Progenitor cell of endocrine pancreas (in vitro differentiated cells): ENCODE measurements at places on chromosomes 6 and 20. TPM values are rescaled to one million over a fixed set of nuclear protein-coding genes. Genes with fewer than 3 reads are reported as not detected.

GRCh38 chr20:24896984-24897383 lies 52.1 kb upstream of the CST7 start:
- peaks cover 3% of the 10 kb centered on the region for H3K36me3 ChIP-seq
- no peaks in the 10 kb centered on the region for H3K27me3 ChIP-seq
- H3K4me3 ChIP-seq: no peak overlapping the region
- H3K27ac ChIP-seq: no peak overlapping the region
- DNase-seq: no peak

DNA sequence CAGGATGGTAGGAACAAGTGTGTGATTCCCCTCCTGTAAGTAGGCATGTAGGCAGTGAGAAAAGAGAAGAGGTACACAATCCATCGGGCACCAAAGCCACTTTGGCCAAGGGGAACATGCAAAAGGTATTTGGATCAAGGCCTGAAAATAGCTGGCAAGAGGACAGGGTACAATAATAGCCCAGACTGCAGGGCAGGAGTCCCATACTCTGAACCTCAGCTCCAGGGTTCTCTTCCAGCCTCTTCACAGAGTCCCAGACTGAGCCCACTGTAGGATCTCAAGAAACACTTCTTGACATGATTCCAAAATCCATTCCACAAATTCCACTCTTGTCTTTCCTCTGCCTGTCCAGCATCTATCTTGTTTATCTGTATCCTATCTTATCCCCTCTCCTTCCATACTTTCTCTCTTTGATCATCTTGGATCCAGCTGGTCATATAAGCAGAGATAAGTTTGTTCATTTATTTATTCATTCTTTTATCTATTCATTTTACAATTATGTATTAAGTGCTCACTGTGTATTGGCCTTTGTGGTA lies 19.7 kb downstream of the ACSS2 start:
- no peak for DNase-seq
- H3K4me1 ChIP-seq: peaks cover 2% of the 10 kb centered on the region

The C6orf58 gene
- total RNA-seq: not detected in 2 replicates

The SSTR4 gene
- total RNA-seq: not detected in 2 replicates

The ADAM33 gene
- 0.47 and 0.67 TPM in 2 replicates for total RNA-seq
